ENCODE measurements at places on chromosomes 2 and 18.
A peak's percentile ranks its signal among the peaks of the same experiment; 100 is the strongest.

- DNase-seq = no peak
Measured at GRCh38 chr2:134327367-134327766, 73.5 kb downstream of the MGAT5 start.

DNA sequence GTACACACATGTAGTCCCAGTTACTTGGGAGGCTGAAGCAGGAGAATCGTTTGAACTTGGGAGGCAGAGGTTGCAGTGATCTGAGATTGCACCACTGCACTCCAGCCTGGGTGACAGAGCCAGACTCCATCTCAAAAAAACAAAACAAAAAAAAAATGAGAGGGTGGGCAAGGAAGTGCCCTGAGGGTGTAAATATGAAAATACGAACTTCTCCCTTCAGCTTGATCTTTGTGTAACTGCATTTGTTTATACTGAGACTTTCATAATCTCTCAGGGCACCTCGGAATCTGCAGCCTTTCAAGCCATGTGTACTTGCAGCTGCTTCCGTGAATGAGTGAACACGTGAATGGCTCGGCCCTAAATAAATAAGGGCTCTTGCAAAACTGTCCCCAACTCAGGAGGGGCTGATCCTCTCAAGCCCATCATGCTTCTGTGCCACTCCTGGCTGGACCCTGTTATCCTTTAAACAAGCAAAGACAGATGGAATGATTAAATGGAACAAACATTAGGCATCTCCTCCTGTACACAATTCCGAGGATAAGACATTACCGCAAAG, 96.8 kb downstream of the BOD1L2 start:
- no peak for DNase-seq

- DNase-seq = no peak
Measured at GRCh38 chr2:41913311-41913710, 134.5 kb upstream of the PKDCC start.

DNA sequence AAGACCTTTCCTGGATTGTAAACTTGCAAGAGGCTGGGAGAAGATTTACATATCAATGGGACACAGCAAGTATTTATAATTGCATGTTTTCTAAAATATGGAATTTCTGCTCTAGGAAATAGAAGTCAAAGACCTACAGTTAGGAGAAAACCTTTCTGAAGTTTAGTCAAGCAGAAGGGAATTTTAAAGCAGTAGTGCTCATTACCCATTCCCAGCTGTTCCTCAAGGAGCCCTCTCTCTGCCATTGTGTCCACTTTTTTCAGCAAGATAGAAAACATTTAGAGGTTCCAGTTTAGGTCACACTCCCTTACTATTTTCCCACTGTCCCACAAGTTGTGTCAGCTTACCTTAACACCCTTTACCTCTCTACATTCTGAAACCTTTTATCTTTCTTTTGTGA, 584.0 kb upstream of the CHAC2 start:
- no peak for DNase-seq

- DNase-seq = no peak
Measured at GRCh38 chr2:203870941-203871340, 3.4 kb downstream of the CTLA4 start.

DNA sequence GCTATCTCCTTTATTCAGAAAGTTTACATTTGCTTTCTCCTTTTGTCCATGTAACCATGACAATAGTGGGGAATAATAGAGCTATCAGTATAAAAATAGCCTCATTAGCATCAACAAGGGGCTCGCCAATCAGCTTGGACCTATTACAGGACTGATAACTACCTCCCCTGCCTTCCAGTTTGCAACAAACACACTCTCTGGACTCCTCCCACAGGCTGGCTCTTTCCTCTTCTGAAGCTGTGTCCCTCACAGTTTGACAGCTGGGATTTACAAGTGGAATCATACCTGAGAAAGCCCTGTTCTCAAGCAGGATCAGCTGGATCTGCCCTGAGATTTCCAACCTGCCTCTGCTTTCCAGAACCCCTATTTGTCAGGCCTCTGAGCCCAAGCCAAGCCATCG, 162.5 kb downstream of the GRB14 start:
- DNase-seq = no peak

DNA sequence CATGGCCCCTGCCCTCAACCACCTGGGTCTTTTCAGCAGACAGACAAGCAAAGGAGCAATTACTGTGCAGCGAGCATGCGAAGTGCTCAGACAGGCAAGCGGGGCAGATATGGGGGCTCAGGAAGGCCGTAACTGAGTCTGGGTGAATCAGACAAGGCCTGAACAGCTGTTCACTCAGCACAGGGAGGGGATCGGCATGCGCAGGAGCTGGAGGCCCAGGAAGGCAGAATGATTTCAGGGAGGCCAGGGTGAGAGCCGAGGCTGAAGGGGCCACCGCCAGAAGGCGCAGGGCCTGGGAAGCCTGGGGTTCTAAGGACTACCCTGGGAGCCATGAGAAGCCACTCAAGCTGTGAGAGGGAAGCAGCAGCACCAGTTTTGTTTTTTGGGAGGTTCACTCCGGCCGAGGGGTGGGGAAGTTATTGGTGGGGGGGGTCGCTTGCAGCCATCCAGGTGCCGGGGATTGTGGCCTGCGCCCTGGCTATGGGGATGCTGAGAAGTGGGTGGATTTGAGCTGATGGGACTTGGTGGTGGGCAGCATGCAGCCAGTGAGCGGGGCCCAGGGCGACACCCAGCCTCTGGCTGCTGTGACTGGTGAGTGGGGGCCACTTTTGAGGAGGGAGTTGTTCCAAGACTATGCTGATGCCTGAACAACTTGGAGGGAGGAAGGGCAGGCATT, 132.2 kb downstream of the TSN start:
- no peak for DNase-seq

GRCh38 chr18:45039376-45039775, 358.7 kb downstream of the SETBP1 start:
- DNase-seq = no peak

- no peak for DNase-seq
Measured at GRCh38 chr18:73220663-73221062, 352.9 kb upstream of the NETO1 start.

DNA sequence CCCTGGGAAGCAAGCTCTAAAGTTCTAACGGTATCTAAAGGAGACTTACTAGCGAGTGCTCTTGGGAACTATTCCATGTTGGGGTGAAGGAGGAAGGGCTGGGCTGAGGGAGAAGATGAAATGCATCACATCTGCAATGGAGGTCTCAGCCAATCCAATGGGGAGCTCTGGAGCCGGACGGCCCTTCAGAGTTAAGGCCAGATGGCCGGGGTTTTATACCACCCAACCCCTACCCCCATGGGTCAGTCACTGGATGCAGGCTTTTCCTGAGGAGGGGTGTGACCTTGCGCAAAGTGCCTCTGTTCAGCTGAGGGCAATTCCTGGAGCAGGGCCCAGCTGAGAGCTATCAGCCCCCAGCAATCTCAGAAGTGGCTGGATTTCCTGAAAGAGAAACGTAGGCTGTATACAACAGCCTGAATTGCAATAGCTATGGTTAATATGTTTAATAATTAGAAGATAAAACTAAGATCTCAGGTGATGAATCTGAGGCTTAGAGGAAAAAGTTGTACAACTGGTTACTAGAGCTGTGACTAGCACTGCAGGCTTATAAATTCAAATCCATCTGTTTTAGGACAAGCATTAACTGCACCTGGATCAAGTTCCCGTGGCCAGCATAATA, 21.6 kb downstream of the EIPR1 start:
- no peak for DNase-seq

- DNase-seq = peak; percentile 82
Measured at GRCh38 chr2:8693157-8693821, 11.4 kb downstream of the ID2 start.

GRCh38 chr18:27473318-27473717, 288.2 kb upstream of the CHST9 start:
- no peak for DNase-seq

GRCh38 chr2:162038725-162039124, 35.3 kb downstream of the DPP4 start:
- DNase-seq = no peak

DNA sequence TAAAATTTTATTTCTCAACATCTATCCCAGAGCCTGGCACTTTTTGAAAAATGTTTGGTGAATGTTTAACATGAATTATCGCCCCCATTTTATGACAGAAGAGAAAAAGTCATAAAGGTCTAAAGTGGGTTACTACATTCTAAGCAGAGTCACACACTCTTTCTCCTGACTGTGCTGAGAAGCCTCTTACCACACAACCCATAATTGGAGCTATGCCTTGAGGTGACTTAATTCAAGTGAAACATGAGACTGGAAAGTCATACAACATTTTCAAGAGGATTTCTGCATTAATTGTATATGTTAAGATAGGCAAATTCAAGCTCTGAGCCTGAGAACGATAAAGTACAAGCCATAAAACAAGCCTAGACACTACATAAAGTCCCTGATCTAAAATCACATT, 3.1 kb upstream of the DSEL start:
- DNase-seq = no peak

DNA sequence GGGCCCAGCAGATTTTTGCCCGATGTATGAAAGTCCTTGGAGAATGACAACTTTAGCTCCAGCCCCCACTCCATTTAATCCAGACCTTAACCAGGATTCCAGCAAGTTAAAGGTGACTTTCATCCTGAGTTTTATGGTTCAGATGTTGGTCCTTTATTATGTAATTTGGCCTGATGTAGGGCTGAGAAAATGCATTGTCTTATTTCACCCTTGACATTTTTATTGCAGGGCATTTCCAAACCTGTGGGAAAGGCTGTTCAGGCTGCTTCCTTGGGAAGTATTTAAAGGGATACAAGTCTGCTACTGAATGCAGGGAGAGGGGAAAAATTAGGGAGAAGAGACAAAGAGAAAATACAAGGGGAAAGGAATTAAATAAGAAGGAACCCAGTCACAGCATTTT, 48.8 kb downstream of the ASB1 start:
- DNase-seq = no peak

GRCh38 chr2:96923810-96924774, 54.2 kb upstream of the SEMA4C start:
- no peak for DNase-seq

DNA sequence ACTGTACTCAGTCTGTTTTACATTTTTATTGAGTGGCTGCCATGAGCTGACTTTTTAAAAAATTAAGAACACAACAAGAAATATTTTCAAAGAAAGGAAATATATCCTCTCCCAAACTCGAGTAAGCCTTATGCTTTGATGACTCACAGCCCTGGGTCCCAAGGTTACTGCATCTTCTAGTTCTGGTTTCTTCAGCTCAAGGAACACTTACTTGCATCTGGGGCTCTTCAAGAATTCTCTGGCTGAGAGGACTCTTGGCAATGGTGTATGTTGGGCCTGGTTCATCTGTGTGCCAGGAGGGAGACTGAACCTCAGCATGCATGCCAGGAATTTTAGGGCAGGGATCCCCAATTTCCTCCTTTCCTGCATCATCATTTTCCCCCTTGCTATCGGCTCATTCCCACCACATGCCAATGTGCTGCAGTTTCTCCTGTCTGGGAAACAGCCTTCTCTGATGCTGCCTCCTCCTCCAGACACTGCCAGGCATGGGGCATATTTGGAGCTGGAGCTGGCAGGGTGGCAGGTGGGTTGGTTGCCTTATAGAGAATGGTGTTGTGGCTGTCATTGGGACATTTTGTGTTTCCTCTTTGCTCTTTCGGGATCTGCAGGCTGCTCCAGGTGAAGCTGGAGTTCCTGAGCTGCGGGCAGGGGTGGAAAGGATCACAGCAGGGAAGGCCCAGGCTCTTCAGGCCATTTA, 192.2 kb upstream of the HS6ST1 start:
- no peak for DNase-seq

DNA sequence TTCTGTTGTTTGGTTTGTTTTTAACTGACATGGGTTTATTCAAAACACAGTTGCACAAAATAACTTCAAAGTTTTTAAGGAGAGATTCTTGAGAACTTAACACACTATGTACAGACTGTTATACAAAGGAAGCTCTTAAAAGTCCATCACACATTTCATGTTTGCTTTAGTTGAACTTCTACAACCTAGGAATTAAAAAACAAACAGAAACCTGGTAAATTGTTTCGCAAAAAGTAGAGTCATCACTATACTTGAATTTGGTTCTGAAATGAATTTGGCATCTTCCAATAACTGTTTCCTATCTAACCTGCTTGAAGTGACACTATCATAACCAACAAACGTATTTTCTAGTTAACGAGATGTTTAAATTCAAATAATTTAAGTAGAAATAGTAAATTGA, 21.8 kb downstream of the TRIP12 start:
- no peak for DNase-seq

DNA sequence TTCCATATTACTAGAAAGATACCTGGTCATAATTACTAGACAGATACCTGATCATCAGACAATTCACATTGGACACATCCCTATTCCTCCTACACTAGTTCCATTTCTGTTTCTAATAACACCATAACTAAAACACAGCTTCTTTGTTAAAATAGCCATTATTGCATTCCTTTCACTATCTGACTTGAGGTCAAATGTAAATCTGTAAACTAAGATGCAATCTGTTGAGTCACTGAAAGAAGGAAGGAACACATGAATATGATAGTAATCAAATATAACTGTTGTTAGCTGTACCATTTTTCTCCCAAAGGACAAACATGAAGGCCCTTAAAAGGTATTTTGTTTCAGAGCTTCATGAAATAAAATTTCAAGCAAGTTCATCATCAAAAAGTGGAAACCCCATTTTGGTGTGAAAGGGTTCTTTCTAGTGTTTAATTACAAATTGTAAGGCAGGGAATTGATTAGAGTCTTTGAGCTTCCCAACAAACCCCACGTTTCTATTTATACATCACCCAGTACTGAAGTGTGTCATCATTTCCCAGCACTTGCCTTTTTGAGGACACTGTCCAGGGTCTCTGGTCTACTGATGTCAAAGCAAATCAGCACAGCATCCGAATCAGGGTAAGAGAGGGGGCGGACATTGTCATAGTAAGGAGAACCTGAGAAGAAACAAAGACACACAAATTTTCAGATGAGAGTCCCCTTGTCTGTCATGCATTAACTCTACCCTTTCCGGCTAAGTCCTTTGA, 13.0 kb downstream of the RND3 start:
- DNase-seq = no peak

- no peak for DNase-seq
Measured at GRCh38 chr2:195899226-195899625, 169.4 kb downstream of the DNAH7 start.

DNA sequence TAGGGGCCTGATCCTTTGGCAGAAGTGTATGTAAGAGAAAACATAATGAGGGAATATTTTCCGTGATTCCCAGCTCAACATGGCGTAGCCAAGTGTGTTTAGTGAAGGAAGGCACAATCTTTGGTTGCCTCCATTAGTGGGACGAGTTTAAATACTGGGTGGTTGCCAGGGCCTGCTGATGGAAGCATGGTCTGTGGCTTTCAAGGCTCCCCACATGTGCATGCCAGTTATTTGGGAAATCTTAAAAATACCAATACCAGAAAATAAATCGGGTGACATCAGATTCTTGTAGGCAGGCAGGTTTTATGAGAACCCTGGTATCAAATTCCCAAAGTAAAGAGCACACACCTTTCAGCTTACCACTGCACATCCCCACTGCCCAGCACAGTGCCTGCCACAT, 7.1 kb downstream of the MYL12A start:
- no peak for DNase-seq
